ENCODE measurements at places on chromosomes 7 and 10.

DNA sequence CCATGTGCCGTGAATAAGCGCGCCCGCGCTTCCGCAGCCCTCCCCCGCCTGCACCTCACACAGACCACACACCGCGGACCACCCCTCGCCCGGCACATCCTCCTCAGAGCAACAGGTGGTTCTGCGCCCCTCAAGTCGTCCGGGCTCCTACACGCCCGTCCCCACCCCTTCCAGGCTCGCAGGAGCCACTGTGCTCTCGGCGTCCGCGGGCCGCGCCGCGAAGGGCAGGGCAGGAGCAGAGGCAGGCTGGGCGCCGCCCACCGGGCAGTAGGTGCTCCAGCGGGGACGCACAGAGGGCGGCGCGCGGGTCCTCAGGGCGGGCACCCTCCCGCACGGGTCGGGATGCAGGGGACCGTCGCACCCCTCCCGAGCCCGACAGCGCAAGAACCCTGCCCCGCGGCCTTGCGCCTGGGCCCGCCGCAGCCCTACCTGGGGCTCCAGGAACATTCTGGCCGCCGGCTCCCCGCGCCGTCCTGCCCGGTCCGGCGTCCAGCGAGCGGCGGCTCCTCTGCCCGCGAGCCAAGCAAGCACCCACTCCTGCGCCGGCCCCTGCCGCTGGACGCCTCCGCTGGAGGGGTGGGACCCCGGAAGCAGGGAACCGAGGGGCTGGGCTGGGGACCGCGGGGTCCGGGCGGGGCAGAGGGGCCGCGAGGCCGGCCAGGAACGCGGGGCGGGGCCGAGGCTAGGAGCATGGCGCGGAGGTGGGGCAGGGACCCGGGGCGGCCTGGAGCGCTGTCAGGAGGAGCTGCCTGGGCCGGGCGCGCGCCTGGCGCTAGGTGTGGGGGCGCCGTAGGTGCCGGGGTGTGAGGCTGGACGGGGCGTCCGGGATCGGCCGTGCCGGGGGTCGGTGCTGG is 37.4 kb downstream of the RASGEF1A start:
- DNase-seq, result no peak

DNA sequence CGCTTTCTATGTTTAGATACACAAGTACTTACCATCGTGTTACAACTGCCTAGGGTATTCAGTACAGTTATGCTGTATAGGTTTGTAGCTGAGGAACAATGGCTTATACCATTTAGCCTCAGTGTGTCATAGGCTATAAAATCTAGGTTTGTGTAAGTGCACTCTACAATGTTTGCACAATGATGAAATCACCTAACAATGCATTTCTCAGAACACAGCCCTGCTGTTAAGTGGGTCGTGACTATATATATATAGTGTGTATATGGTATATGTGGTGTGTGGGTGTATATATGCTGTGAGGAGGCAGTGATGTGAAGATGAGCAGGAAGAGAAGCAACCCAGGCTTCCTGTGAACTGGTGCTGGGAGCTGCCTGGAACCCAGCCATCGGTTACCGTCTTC is 65.6 kb upstream of the MKI67 start:
- DNase-seq, result no peak

GRCh38 chr7:37206192-37206591 is 242.5 kb downstream of the ELMO1 start:
- DNase-seq, result no peak

DNA sequence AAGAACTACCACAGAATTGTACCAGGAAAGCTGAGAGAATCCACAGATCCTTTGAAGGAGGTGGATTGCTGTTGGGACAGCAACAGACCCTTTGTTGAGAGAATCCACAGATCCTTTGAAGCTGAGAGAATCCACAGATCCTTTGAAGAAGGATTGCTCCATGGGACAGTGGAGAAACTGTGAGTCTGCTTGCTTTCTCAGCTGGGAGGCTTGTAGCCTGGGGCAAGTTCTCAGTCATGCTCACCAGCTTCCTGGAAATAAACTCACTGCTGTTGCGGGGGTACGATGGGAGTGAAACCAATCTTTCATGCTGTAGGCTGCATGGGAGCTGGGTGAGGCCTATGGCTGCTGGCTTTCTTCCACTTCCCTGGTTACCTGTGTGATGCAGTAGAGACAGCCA is 106.3 kb downstream of the C7orf25 start:
- no peak for DNase-seq

DNA sequence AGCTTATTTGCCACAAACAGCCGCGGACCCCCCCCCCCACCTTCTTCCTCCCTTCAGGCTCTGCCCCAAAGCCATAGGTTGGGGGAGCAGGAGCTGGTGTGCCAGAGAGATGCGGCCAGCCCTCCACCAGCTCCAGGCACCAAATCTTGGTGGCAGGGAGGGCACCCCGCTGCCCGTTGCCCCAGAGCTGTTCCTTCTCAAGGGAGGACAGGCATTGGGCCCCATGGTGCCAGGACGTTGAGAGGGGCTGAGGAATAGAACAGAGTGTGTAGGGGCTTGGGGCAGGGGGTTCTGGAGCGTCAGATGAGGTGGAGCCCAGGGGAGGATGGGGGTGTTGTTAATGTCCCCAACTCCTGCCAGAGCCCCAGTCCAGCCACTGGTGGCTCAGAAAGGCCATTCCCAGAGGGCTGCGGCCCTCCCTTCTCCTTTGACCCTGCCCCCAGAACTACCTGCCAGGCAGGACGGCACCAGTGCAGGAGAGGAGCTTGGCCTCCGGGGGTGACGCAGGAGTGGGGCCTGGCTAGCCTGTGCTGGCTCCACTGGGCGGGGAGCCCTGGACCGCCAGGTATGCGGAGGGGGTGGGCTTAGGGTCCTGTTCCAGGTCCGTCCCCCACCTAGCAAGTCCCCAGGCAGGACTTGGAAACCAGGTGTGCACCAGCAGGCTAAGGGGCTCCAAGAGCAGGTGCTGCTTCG is 10.0 kb upstream of the SEC24C start:
- DNase-seq, result no peak

Data from NCI-H510A treated with DMSO at 0.1 percent for 48 hours (cell line).